ENCODE measurements at places on chromosomes 16 and 17.

DNA sequence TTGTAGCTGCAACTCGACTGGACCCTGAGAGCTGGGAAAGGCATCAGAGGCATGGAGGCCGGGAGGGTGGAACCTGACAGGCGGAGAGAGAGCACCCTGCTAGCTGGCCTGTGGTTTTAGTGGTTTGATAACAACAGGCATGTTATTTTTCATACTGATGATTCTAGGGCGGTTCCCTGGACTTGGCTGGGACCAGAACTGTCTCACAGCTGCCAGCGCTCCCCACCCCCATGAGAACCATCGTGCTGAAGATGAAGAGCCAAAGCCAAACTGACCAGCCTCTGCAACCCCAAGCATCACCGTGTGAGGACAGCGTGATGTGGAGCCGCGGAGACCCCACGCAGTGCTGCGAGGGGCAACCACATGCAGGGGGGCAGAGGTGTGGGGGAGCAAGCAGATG is 28.5 kb downstream of the MXRA7 start:
- no peak for DNase-seq

- no peak for DNase-seq
Measured at GRCh38 chr17:48555258-48556228, 10.6 kb upstream of the HOXB2 start.

DNA sequence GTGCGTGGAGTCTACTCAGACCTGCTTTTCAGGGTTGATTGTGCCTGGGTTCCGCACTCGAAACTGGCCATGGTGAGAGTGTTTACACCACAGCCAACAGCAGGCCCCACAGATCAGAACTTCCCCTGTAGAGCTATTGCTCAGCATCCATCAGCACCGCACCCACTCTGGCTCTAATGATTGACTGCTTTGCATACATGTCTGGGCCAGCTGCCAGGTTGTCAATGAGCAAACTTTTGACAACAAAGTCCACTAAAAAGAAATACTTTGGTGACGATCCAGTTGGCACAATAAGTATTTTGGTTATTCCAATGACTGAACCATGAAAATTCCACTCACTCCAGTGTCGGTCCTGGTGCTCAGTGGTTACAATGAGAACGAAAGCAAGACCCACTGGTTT is 190.7 kb downstream of the FOXL1 start:
- no peak for DNase-seq

- no peak for DNase-seq
Measured at GRCh38 chr16:49527611-49528010, 154.0 kb downstream of the C16orf78 start.

DNA sequence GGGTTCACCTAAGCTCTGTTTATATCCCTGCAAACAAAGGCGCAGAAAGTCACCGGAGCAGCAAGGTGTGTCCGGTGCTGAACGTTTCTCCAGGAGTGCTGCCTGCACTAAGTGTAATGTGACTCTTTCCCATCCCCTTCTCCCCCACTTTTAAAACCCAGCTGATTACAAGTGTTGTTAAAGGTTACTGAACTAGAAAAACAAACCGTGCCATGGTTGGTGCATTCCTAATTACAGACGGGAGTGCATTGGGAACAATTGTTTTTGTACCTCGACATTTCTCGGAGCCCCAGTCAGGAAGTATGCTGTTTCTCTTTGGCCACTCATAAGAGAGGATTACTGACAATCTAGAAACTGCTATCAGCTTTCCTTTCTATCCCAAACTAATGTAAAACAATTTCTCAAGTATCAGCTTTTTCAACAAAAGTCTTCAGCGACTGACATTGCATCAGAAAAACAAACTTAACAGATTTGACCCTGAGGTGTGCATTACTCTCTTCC is 441.0 kb upstream of the SALL1 start:
- DNase-seq: no peak

DNA sequence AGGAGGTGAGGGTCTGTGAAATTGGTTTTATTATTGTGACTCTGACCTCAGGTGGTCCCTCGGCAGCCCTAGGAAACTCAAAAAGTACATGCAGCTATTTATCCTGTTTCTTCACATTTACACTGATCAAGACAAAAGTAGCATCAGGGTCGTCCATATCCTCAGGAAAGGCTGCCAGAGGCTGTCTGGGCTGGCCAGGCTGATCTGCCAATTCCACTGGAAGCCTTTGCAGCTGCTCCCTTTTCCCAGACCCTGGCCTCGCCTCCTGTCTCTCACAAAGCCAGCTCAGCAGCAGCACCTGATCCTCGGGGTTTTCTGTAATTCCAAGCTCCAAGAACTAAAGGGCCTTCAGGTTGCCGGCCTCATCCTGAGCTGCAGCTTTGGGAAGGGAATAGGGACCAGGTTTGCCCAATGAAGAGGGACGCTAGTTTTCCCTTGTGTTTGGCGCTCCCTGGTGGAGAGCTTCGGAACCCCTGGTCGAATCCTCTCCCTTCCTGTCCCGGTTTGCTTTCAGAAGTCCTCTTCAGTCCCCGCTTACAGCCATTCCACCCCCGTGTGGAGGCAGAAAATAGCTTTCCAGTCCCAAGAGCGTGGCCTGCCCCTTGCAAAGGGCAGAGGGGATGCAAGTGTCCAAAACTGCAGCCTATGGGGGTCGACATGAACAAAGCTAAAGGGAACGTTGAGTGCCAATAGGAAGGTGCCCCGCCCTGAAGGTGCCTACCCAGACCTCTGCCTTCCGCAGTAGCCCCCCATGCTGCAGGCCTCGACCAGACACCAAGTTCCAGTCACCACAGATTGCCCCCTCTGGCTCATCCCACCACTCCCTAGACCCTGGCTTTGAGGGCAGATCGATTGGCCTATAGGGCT is 13.4 kb downstream of the MFSD6L start:
- peak; percentile 47 for DNase-seq
